Mesenchymal stem cell (in vitro differentiated cells and primary cell): ENCODE measurements at places on chromosomes 2 and 18.
A peak's percentile ranks its signal among the peaks of the same experiment; 100 is the strongest.

DNA sequence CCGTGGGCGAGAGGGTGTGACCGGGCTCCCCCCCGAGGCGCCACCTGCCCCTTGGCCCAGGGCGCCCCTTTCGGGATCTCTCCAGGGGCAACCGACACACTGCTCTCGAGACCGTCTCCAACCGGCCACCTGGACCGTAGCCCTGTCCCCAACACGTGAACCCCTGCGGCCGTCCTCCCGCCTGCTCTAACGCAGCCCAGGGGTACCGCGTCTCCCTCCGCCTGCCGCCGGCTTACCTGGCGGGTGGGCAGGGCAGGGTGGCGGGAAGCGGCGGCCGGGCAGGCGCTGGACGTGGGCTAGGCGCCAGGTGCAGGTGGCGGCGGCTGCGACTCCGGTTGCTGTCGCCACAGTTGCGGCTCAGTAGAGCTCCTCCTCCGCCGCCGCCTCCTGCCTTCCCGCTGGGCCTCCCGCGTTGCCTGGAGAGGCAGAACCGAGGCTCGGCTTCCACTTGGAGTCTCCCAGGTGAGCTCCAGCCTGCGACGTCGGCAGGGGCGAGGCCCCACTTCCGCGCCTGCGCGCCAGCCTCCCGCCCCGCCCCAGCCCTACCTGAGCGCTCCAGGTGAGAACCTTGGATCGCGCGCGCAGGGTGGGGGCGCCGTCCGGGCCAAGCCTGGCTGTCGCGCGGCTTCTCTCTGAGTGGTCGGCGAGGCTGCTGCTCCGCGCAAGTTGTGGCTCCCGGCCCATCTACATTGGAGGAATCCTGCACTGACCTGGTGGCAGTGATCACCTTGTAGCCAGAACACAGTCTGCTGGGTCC is at the start of gene GALNT3:
Gene GALNT3, minus strand, starts transcription at position 469 of the 757 bp plus-strand sequence. CDS start 23,547 bp downstream, outside the sequence.
- peak; percentile 11 for DNase-seq

DNA sequence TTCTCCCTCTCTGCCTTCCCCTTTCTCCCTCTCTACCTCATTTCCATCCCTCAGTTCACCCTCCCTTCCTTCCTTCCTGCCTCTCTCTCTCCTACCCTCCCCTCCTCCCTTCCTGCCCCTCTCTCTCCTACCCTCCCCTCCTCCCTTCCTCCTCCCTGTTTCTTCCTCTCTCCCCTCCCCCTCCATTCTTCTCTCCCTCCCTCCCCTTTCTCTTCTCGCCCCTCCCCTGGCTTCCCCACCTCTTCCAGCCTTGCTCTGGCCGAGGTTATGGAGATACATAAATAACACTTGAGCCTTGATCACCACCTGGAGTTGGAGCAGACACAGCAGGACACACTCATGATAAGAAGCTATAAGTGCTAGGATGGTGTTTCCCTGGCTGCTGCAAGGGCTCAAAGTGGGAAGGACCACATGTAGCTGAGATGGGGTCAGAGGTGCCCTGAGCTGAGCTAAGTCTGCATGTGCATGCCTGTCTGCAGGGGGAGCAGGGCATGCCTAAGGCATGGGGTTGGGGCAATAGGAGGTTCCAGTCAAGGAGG is 326.1 kb upstream of the HS6ST1 start:
- peak; percentile 4 for DNase-seq

GRCh38 chr2:66692521-66693054 is 257.7 kb downstream of the MEIS1 start:
- no peak for DNase-seq

GRCh38 chr2:220936641-220937197 is 635.4 kb downstream of the EPHA4 start:
- no peak for DNase-seq

GRCh38 chr18:63444580-63444979 is 22.3 kb upstream of the VPS4B start:
- peak; percentile 64 for DNase-seq

DNA sequence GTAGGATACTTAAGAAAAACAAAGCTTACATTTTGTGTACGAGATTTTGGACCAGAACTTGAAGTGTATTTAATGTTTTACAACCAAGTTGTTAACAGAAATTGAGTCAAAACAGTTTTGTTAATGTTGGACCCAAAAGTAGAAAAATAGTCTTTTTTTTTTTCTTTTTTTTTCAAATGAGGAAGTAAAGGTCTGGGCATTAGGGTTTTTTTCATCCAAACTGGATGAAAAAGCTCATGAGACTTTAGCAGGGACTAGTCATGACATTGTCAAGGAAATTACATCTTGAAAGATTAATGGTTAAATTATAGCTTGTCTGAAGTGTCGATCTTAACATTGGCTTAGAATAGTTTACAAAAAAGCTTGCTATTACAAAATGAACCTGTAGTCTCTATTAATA is 32.3 kb downstream of the CCNT2 start:
- DNase-seq, result no peak
